Natural killer cell treated with Interleukin-12 subunit alpha and Interleukin-12 subunit beta and Interleukin-15 and Interleukin-18, amount 100 ng/mL, for 72 hours (primary cell): ENCODE measurements at places on chromosomes 16 and 17.
A peak's percentile ranks its signal among the peaks of the same experiment; 100 is the strongest.

DNA sequence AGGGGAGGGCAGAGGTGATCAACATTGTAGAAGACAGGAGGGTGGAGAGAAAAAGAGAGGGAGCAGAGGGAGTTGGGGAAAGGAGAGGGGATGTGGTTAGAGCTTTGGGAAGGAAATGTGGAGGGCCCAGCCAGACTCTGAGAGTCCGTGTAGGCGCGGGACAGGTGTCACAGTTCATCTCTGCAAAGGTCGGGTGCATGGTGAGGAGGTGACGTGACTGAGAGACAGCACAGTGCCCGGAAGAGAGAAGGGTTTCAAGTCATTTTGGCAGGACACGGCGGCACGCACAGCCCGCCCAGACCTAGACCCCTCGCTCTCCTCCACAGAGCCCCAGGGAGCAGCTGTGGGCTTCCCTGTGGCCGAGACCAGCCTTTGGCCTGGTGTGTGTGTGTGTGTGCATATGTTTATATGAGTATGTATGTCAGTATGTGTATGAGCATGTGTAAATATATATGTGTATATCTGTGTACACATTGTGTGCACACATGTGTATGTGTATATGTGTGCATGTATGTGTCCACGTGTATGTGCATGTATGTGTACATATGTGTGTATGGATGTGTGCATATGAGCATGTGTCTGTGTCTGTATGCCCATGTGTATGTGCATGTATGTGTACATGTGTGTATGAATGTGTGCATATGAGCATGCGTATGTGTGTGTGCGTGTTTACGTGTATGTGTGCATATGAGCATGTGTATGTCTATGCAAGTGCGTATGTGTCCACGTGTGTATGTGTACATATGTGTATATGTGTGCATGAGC is 104.6 kb downstream of the SEC14L1 start:
- no peaks in the 10 kb centered on the region for H3K36me3 ChIP-seq
- H3K27me3 ChIP-seq: peaks cover 13% of the 10 kb centered on the region
- no peak for DNase-seq

- no peak for DNase-seq
- peaks cover 17% of the 10 kb centered on the region for H3K4me1 ChIP-seq
- H3K27me3 ChIP-seq: no peaks in the 10 kb centered on the region
- peaks cover 15% of the 10 kb centered on the region for H3K36me3 ChIP-seq
These were observed 9.6 kb downstream of the POLR2C start for GRCh38 chr16:57471852-57472664.

GRCh38 chr16:30980434-30980833 is 4.6 kb upstream of the HSD3B7 start:
- H3K27ac ChIP-seq: no peak overlapping the region
- no peaks in the 10 kb centered on the region for H3K36me3 ChIP-seq
- peaks cover 17% of the 10 kb centered on the region for H3K4me1 ChIP-seq
- H3K4me3 ChIP-seq: no peak overlapping the region
- DNase-seq: no peak

DNA sequence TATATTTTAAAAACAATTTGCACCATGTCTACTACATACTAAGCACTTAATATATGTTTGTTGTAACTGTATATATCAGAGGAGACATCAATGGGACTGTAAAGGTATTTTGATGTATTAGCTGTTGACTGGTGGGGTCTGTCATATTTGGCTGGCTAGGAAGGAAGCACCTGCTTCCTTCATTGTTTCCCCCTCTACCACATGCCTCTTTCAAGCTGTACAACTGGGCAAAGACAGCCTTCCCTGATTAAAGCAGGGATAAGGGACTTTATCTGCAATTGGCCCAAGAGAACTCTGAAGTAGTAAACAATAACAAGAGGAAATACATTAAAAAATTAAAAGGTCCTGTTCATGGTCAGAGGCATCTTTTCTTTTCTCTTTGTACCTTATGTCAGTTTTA is 5.5 kb upstream of the SLFN12L start:
- peaks cover 41% of the 10 kb centered on the region for H3K4me1 ChIP-seq
- H3K4me3 ChIP-seq: no peak overlapping the region
- no peak for DNase-seq

- no peak overlapping the region for H3K4me3 ChIP-seq
- H3K4me1 ChIP-seq: peaks cover 20% of the 10 kb centered on the region
- no peaks in the 10 kb centered on the region for H3K36me3 ChIP-seq
- no peak for DNase-seq
- H3K27me3 ChIP-seq: no peaks in the 10 kb centered on the region
These were observed 4.6 kb downstream of the COG7 start for GRCh38 chr16:23448392-23448791.

DNA sequence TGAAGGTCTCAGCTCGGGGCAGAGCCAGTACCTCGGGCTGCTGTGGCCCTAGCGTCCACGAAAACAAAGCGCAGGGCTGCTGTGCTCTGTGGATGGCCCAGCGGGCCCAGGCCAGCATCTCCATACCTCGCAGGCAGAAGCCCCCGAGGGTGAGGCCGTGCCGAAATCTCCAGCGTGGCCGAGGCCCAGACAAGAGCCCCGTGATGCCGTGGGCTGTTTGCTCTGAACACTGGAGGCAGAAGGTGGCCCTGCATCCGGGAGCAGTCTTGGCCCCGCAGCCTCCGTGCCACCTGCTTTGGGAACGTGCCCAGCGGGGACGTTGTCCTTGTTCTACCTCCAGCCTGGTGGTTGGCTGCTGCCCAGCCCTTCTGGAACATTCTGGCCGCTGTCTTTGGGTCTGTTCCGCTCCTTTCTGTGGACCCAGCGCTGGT is 121.4 kb downstream of the BANP start:
- no peak for DNase-seq
- peaks cover 4% of the 10 kb centered on the region for H3K4me1 ChIP-seq
- H3K27me3 ChIP-seq: no peaks in the 10 kb centered on the region
- H3K4me3 ChIP-seq: no peak overlapping the region

- H3K27ac ChIP-seq: no peak overlapping the region
- no peak for DNase-seq
- H3K4me1 ChIP-seq: no peaks in the 10 kb centered on the region
- no peaks in the 10 kb centered on the region for H3K36me3 ChIP-seq
These were observed 96.1 kb downstream of the KCNJ2 start for GRCh38 chr17:70265471-70265870.

DNA sequence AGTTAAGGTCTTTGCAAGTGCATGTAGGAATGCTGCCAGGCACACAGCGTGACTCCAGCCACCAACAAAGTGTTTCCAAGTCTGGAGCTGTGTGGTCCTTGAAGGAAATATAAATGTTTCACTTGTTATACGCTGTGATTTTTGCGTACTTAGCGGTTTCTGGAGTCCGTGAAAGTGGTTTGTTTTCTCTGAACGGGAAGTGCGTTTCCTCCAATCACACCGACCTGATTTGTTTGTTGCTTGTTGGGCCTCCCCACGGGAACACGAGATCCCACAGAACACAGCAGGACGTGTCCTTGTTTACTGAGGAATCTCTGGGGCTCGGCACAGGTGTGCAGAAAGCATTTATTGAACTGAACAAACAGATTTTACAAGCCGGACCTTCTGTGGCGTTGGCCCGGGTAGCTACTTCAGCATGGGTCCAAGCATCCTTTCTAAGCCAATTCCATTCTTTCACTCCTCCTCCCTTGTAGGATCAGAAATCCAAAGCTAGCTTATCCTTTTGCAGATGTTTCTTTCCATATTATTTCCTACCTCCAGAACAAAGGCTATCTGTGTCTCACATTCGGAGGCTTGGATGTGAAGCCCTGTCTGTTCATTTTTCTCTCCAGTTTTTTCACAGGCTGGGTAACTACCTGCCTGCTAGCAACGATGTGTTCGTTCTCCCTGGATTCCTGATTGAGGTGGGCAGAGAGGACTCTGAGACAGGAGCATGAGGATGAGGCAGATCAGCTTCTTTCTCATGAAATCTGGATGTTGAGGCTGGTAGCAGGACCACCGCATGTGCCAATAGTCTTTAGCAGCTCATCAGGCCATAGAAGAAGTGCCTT is 44.6 kb downstream of the ABAT start:
- no peak overlapping the region for H3K4me3 ChIP-seq
- H3K27ac ChIP-seq: no peak overlapping the region
- H3K27me3 ChIP-seq: no peaks in the 10 kb centered on the region
- no peak for DNase-seq
- no peaks in the 10 kb centered on the region for H3K36me3 ChIP-seq

- H3K4me1 ChIP-seq: peaks cover 3% of the 10 kb centered on the region
- no peaks in the 10 kb centered on the region for H3K36me3 ChIP-seq
- H3K4me3 ChIP-seq: no peak overlapping the region
- no peaks in the 10 kb centered on the region for H3K27me3 ChIP-seq
These were observed 18.8 kb downstream of the STX4 start for GRCh38 chr16:31052114-31052513.

GRCh38 chr16:67480833-67481560 is at the start of gene ATP6V0D1:
TSS of gene ATP6V0D1 (minus strand) at chr16:67481157. CDS start at chr16:67481086, 71 bp downstream.
- H3K27ac ChIP-seq: peak within 1 kb of the TSS; percentile 99
- no peaks in the 10 kb centered on the region for H3K27me3 ChIP-seq
- peak within 1 kb of the TSS; percentile 98 for H3K4me3 ChIP-seq

DNA sequence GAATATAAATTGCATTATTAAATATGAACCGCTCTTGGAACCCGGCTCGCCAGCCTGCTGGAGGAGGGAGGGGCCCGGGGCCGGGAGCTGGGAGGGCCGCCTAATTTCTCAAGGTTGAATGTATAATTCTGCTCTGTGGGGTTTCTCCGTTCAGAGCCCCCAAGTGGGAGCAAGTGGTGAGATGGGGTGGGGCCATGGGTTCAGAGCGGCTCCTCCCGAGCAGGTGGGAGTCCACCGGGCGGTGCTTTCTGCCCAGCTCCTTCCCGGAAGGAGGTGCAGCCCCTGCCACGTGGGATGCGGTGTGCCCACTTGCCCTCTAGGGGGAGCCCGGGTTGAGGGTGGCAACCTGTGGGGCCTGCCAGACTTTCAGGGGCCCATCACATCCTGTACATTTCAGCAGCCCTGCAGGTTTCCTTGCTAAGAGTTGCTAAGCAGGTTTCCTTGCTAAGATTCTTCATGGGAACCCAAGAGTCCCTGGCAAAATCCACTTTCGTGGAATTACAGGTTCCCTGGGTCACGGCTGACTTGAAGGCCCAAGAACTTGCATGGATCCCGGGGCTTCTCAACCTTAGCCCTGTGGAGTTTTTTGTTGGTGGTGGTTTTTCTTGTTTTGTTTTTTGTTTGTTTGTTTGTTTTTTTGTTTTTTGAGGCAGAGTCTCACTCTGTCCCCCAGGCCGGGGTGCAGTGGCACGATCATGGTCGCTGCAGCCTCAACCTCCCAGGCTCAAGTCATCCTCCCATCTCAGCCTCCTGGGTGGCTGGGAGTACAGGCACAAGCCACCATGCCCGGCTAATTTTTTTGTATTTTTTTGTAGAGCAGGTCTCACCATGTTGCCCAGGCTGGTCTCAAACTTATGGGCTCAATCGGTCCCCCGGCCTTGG is 196.7 kb upstream of the GSE1 start:
- no peak overlapping the region for H3K27ac ChIP-seq
- H3K4me3 ChIP-seq: no peak overlapping the region
- no peaks in the 10 kb centered on the region for H3K36me3 ChIP-seq
- H3K4me1 ChIP-seq: peaks cover 5% of the 10 kb centered on the region
- H3K27me3 ChIP-seq: peaks cover 3% of the 10 kb centered on the region

GRCh38 chr16:14501331-14502255 is 128.5 kb downstream of the PARN start:
- no peak overlapping the region for H3K4me3 ChIP-seq
- peaks cover 28% of the 10 kb centered on the region for H3K4me1 ChIP-seq
- no peaks in the 10 kb centered on the region for H3K36me3 ChIP-seq
- H3K27ac ChIP-seq: no peak overlapping the region
- no peaks in the 10 kb centered on the region for H3K27me3 ChIP-seq

DNA sequence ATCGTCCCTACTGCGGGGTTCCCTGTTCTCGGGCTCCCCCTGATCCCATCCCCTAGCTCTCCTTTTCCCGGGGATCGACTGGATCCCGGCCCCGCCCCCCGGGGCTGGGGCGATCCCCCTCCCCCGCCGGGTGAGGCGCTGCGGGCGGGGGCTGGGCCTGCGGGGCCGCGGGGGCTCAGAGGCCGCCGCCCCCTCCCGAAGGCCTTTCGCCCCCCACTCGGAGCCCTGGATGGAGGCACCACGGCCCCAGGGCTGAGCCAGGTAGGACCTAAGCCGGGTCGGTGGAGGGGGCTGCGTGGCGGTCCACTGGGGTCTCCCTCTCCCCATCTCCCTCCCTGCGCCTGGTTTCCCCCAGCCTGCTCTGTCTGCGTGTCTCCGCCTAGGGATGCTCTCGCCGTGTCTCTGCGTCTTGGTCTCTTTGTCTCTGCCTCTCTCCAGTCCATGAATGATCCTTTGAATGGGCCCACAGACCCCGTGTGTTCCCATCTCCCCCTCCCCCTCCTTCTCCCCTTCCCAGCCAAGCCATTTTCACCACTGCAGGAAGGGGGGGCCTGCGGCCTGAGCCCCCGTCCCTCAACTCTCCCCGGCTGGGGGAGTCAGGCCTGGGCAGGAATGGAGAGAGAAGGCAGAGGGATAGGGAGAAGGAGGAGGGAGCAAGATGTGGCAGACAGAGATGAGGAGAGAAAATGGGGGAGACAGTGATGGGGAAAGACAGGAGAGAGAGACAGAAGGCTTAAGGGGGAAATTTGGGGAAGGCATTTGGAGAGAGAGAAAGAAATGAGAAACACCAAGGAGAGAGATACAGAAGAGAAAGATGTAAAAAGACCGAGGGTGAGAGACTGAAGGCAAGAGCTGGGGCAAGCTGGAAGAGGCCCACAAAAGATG is 1.7 kb upstream of the TMEM256 start:
- H3K27me3 ChIP-seq: peaks cover 8% of the 10 kb centered on the region
- H3K27ac ChIP-seq: peak overlapping the region; percentile 27
- H3K36me3 ChIP-seq: no peaks in the 10 kb centered on the region
- peaks cover 13% of the 10 kb centered on the region for H3K4me1 ChIP-seq
- peak overlapping the region; percentile 87 for H3K4me3 ChIP-seq

GRCh38 chr17:77698903-77699623 is 259.4 kb upstream of the TNRC6C start:
- no peak overlapping the region for H3K4me3 ChIP-seq
- H3K27ac ChIP-seq: no peak overlapping the region
- H3K27me3 ChIP-seq: peaks cover 38% of the 10 kb centered on the region
- peaks cover 4% of the 10 kb centered on the region for H3K4me1 ChIP-seq
- peaks cover 21% of the 10 kb centered on the region for H3K36me3 ChIP-seq
- DNase-seq: peak; percentile 31

- H3K27me3 ChIP-seq: peaks cover 15% of the 10 kb centered on the region
- H3K36me3 ChIP-seq: no peaks in the 10 kb centered on the region
- DNase-seq: no peak
- peaks cover 7% of the 10 kb centered on the region for H3K4me1 ChIP-seq
- H3K4me3 ChIP-seq: no peak overlapping the region
These were observed 15.7 kb upstream of the XYLT2 start for GRCh38 chr17:50330151-50330775.

DNA sequence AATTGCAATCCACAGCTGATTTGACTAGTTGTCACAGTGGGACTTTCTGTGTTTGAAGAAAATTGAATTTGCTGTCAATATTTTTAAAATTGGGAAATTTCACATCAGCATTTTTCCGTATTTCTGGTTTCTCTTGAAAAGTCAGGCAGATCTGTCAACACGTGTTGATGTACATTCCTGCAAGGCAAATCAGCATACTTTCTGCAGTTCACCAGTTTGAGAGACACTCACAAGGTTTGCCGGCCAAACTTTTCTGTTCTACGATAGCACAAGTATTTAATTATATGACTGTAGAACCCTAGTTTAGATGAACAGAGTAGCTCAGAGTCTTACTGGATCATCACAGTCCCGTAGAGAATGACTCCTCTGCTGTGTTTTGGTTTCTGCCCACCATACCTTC is 102.0 kb downstream of the ADAMTS18 start:
- H3K4me3 ChIP-seq: no peak overlapping the region
- H3K4me1 ChIP-seq: peaks cover 2% of the 10 kb centered on the region
- no peak overlapping the region for H3K27ac ChIP-seq
- H3K27me3 ChIP-seq: no peaks in the 10 kb centered on the region
- no peak for DNase-seq
